ENCODE measurements at places on chromosomes 7 and 10.

DNA sequence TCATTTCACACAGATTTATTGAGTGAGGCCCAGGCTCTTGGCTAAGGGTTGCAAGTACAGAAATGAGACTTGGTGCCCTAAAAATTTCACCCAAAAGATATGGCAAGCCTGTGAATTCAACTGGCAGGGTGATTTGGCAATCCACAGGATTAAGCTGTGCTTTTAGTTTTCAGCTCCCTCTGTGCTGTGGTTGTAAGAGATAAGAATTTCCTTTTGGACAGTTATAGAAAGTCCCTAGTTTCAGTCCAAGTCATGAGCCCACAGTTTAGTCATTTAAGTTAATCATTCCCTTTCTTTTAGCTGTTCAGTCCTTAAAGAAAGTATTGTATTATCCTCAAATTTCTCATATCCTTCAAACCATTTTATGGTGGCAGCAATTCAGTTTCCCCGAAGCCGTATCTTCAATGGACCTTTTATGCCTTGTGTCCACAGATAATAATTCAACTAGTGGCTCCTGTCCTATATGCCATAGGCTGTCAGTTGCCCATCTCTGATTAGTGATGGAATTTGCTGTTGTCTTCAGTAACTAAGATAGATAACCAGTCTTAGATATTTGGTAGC, 73.4 kb upstream of the NAMPT start:
- no peak for DNase-seq

DNA sequence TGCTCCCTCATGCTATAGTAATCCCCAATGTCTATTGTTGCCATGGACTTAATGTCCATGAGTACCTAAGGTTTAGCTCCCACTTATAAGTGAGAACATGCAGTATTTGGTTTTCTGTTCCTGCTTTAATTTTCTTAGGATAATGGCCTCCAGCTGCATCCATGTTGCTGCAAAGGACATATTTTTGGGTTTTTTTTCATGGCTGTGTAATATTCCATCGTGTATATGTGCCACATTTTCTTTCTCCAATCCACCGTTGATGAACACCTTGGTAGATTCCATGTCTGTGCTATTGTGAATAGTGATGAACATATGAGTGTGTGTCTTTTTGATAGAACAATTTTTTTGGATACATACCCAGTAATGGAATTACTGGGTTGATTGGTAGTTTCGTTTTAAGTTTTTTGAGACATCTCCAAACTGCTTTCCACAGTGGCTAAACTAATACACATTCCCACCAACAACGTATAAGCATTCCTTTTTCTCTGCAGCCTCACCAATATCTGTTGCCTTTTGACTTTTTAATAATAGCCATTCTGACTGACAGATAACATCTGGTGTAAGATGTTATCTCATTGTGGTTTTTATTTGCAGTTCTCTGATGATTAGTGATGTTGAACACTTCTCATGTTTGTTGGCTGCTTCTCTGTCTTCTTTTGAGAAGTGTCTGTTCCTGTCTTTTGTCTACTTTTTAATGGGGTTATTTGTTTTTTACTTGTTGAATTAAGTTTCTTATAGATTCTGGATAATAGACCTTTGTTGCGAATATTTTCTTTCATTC, 68.8 kb upstream of the IFRD1 start:
- DNase-seq: no peak

- DNase-seq: no peak
Observed at GRCh38 chr10:5526691-5527331, 2.0 kb downstream of the CALML3 start.

GRCh38 chr7:144786522-144786921, 49.3 kb downstream of the TPK1 start:
- DNase-seq: no peak

- no peak for DNase-seq
Observed at GRCh38 chr7:36303202-36304098, 86.2 kb upstream of the ANLN start.

DNA sequence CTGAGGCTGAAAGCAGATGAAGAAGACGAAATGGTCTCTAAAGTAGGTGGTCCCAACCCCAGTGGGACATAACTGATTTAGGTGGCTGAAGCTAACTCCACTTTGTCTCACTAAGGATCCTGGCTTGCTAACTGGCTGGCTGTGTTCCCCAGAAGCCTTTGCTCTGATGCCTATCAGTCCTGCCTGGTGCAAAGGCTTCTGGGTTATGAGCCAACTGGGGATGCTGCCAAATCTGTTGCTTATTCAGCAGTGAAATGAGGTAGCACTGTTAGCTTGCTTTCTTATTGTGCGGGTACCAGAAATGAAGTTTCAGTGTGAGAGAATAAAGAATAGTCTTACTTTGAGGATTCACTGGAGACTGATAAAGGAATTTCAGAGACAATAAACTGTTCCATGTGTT, 18.1 kb downstream of the PRKG1 start:
- no peak for DNase-seq

GRCh38 chr7:141418066-141418465, 133.1 kb upstream of the AGK start:
- no peak for DNase-seq

GRCh38 chr10:126137562-126138221, 241.3 kb downstream of the FANK1 start:
- DNase-seq: no peak

Data from stimulated activated CD4-positive, alpha-beta T cell treated with anti-CD3 and anti-CD28 coated beads, Interleukin-15, amount 100 ng/mL, for 24 hours (primary cell).